ENCODE measurements at places on chromosomes 6 and 20. TPM values are rescaled to one million over a fixed set of nuclear protein-coding genes. Genes with fewer than 3 reads are reported as not detected.

DNA sequence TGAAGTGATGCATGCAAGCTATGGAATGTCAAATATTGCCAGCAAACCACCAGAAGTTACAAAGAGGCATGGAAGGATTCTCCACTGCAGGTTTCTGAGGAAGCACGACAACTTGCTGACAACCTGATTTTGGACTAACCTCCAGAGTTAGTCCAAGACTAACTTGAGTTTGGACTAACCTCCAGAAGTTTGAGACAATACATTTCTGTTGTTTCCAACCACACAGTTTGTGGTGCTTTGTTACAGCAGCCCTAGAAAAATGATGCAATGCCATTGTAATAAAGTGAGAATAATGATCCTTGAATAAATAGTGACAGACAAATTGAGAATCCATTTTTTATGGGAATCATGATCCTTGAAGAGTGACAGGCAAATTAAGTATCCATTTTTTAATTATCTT lies 169.9 kb upstream of the HDDC2 start:
- H3K36me3 ChIP-seq: no peaks in the 10 kb centered on the region
- no peak overlapping the region for H3K27ac ChIP-seq
- H3K4me1 ChIP-seq: no peaks in the 10 kb centered on the region
- no peak overlapping the region for H3K4me3 ChIP-seq
- peaks cover 2% of the 10 kb centered on the region for H3K27me3 ChIP-seq
- no peak for DNase-seq

Gene COMMD7
- total RNA-seq: 36.3 TPM

DNA sequence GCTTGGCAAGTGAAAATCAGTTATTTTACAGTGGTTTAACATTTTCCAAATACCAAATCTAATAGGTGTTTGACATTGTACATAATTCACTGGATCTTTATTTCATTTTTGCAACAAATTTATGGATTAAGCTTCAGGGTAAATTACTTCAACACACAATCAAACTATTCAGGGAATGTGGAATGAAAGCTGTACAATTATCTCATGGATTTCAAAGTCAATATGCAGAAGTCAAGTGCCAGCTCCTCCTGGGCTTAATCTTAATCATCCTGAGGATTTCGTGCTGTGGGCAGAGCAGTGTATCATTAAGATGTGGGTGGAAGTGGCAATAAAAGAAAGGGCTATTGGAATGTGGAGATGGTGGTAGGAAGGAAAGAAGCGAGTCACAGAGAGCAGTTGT lies 548.8 kb downstream of the COL12A1 start:
- H3K27me3 ChIP-seq: no peaks in the 10 kb centered on the region
- no peak for DNase-seq

- H3K4me1 ChIP-seq: peaks cover 11% of the 10 kb centered on the region
- no peak overlapping the region for H3K27ac ChIP-seq
- no peaks in the 10 kb centered on the region for H3K27me3 ChIP-seq
Measured at GRCh38 chr6:90484385-90484784, 102.5 kb downstream of the MAP3K7 start.

Gene SPATA2
- total RNA-seq: 8.8 TPM

GRCh38 chr6:139490482-139490881 lies 116.0 kb upstream of the CITED2 start:
- peaks cover 4% of the 10 kb centered on the region for H3K4me1 ChIP-seq
- peaks cover 2% of the 10 kb centered on the region for H3K27me3 ChIP-seq
- DNase-seq: peak; percentile 63
- H3K27ac ChIP-seq: no peak overlapping the region

DNA sequence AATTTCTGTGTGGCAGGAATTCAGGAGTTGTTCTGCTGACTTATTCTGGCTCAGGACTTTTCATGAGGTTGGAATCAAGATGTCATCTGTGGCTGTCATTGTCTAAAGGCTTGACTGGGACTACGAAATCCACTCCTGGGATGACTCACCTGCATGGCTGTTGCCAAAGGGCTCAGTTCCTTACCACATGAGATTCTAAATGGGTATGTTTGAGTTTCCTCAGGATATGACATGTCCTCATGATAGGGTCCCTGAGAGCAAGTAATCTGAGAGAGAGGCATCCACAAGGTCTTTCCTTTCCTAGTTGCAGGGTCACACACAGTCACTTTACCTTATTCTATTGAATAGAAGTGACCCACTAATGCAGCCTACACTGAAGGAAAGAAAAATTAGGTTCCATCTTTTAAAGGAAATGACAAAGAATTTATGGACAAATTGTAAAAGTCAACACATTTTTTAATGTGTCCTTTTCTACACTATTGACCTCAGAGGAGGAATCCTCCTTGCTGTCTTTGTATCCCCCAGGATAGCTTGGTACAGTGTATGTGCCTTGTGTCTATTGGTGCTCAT lies 1025.0 kb upstream of the GJE1 start:
- no peak for DNase-seq
- no peak overlapping the region for H3K4me3 ChIP-seq
- no peaks in the 10 kb centered on the region for H3K36me3 ChIP-seq
- no peaks in the 10 kb centered on the region for H3K4me1 ChIP-seq

- DNase-seq: peak; percentile 6
- no peaks in the 10 kb centered on the region for H3K36me3 ChIP-seq
- H3K4me1 ChIP-seq: no peaks in the 10 kb centered on the region
- H3K27ac ChIP-seq: no peak overlapping the region
Measured at GRCh38 chr20:39738651-39739050, 776.5 kb downstream of the DHX35 start.

DNA sequence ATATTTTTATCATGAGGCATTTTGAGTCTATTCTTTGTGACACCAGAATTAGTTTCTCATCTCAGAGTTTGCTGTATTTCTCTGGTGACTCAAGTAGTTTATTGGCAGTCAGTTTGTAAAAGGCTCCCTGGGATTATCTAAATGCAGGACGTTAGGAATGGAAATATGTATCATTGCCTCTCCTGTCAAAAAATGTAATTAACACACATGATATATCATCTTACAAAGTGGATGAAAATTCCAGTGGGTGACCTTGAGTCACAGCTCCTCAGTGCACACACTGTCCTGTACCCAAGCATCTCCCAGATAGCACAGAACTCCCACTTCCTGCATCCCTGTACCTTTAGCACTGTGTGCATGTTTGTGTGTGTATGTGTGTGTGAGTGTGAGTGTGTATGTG lies 258.6 kb downstream of the LAMA2 start:
- no peak overlapping the region for H3K4me3 ChIP-seq
- no peak overlapping the region for H3K27ac ChIP-seq
- no peaks in the 10 kb centered on the region for H3K4me1 ChIP-seq
- no peaks in the 10 kb centered on the region for H3K36me3 ChIP-seq
- no peak for DNase-seq

- no peak within 1 kb of the TSS for H3K27ac ChIP-seq
- peaks cover 73% of the 10 kb centered on the region for H3K27me3 ChIP-seq
- H3K4me3 ChIP-seq: peak within 1 kb of the TSS; percentile 55
- no peaks in the 10 kb centered on the region for H3K36me3 ChIP-seq
Measured at GRCh38 chr20:46308258-46309157, at the start of gene CDH22. Gene CDH22, minus strand, starts transcription at chr20:46308498. Its CDS starts 57,204 bp downstream, at chr20:46251294.

- no peak overlapping the region for H3K4me3 ChIP-seq
- H3K27ac ChIP-seq: no peak overlapping the region
- no peaks in the 10 kb centered on the region for H3K36me3 ChIP-seq
- H3K27me3 ChIP-seq: peaks cover 25% of the 10 kb centered on the region
- H3K4me1 ChIP-seq: peaks cover 5% of the 10 kb centered on the region
- no peak for DNase-seq
Measured at GRCh38 chr6:19803331-19804204, 33.6 kb upstream of the ID4 start.

GRCh38 chr6:144327081-144327480 lies 41.9 kb downstream of the UTRN start:
- DNase-seq: no peak
- no peak overlapping the region for H3K27ac ChIP-seq
- peaks cover 2% of the 10 kb centered on the region for H3K4me1 ChIP-seq
- no peaks in the 10 kb centered on the region for H3K36me3 ChIP-seq

Gene TTLL9
- not detected for total RNA-seq

- H3K27me3 ChIP-seq: no peaks in the 10 kb centered on the region
- peaks cover 15% of the 10 kb centered on the region for H3K4me1 ChIP-seq
- peaks cover 25% of the 10 kb centered on the region for H3K36me3 ChIP-seq
- no peak for DNase-seq
- no peak overlapping the region for H3K4me3 ChIP-seq
Measured at GRCh38 chr6:53044071-53044470, 21.1 kb upstream of the FBXO9 start.

DNA sequence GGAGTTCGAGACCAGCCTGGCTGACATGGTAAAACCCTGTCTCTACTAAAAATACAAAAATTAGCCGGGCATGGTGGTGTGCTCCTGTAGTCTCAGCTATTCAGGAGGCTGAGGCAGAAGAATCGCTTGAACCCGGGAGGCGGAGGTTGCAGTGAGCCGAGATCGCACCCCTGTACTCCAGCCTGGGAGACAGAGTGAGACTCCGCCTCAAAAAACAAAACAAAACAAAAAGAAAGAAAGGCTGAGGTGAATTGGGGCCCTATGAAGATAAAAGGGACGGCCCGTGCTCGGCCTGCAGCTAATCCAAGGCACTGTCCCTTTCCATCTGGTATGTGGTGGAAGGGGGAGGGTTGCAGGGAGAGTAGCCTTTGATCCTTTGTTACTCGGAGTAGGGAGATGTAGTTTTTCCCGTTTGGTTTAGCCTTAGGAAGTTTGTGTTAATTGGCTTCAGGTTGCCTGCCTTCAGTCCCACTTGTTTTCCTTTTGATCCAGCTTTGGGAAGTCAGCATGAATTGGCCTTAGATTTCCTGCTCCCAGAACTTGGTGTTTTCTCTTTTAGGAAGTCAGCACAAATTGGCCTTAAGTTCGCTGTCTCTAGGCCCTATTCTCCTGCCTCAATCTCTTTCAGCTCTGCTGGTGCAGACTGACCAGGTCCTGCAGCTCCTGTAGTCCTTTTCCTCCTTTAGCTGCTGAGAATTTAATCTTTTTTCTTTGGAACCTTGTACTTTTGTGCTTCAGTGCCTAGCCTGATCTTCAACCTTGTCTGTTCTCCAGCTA lies 36.1 kb upstream of the PAQR8 start:
- H3K4me1 ChIP-seq: no peaks in the 10 kb centered on the region
- no peaks in the 10 kb centered on the region for H3K27me3 ChIP-seq
- no peaks in the 10 kb centered on the region for H3K36me3 ChIP-seq
- H3K27ac ChIP-seq: no peak overlapping the region

DNA sequence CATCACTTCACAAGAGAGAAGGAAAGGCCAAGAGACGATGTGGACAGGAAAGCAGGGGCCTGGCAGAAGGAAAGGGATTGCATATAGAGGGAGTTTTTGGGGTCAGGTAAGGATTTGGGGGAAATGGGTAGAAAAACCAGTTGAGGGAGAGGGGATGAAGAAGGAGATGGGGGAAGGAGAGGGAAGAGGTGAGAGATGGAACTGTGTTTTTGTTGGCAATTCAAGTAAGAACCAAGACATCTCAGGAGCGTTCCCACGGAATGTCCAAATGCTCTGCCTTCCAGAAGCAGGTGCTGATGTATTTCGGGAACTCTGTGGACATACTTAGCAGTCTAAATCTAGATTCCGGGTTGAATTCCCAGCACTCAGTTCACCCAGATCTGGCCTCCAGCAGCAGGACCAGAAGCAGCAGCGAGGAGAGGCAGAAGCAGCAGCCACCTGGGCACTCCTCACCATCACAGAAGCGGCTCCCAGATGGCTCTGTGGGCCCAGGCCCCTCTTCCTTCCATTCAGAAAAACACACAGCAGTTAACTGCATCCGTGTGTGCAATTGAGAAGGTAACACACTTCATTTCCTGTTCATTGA lies 88.8 kb downstream of the DZANK1 start:
- peaks cover 3% of the 10 kb centered on the region for H3K27me3 ChIP-seq
- no peaks in the 10 kb centered on the region for H3K36me3 ChIP-seq
- no peak for DNase-seq
- H3K4me3 ChIP-seq: no peak overlapping the region
- H3K4me1 ChIP-seq: peaks cover 2% of the 10 kb centered on the region

Gene DHX16
- total RNA-seq: 53.4 TPM

DNA sequence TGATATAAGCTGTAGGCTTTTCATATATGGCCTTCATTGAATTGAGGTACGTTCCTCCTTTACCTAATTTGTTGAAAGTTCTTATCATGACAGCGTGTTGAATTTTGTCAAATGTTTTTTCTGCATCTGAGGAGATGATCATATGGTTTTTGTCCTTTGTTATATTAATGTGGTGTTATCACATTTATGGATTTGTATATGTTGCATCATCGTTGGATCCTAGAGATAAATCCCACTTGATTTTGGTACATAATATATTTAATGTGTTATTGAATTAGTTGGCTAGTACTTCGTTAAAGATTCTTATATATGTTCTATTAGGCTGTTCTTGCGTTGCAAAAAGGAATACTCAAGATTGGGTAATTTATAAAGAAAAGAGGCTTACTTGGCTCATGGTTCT lies 8.6 kb upstream of the WFDC9 start:
- H3K36me3 ChIP-seq: no peaks in the 10 kb centered on the region
- H3K4me1 ChIP-seq: no peaks in the 10 kb centered on the region
- peaks cover 8% of the 10 kb centered on the region for H3K27me3 ChIP-seq
- no peak for DNase-seq
- no peak overlapping the region for H3K4me3 ChIP-seq

DNA sequence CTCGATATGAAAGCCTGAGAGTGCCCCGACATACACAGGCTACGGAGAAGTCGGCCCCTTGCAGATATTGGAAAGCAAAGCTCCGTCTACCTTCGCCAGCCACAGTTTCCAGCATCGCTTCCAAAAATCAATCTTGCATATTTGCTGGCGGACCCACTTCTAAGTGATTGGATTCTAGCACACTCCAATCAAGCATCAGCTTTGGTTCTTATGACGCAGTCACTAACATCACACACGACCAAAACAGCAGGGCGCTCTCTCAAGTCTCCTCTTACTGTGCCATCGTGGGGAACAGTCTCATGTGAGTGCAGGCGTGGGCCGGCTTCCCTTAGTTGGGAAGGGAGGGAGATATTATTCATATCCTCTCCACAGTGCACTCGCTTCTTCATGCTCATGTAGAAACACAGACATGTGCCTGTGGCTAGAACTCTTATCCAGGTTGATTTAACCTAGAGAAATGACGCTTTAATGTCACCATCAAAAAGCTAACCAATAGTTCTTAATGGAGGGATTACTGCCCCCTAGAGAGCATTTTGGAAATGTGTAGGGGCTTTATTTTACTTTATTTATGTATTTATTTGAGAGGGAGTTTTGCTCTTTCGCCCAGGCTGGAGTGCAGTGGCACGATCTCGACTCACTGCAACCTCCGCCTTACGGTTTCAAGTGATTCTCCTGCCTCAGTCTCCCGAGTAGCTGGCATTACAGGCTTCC lies 229.8 kb downstream of the SOD2 start:
- H3K4me3 ChIP-seq: no peak overlapping the region
- H3K36me3 ChIP-seq: no peaks in the 10 kb centered on the region
- peaks cover 12% of the 10 kb centered on the region for H3K27me3 ChIP-seq

Gene CDH26
- total RNA-seq: 0.47 TPM

DNA sequence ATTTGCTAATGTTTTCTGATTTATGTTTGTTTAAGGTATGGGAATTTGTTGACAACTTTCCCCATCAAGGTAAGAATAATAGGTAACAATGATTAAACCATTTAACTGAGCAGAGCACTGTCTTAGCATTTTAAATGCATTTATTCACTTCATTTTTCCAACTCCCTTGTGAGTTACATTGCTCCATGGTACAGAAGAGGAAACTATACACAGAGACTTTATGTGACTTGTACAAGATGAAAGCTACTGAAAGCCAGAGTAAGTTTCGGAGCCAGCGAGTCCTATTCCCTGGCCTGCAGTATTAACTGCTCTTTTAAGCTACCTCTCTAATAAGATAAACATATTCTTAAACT lies 708.8 kb downstream of the HDGFL1 start:
- H3K4me1 ChIP-seq: no peaks in the 10 kb centered on the region
- no peaks in the 10 kb centered on the region for H3K36me3 ChIP-seq
- no peak overlapping the region for H3K27ac ChIP-seq
- no peak overlapping the region for H3K4me3 ChIP-seq

GRCh38 chr20:58547623-58548475 lies 32.6 kb upstream of the APCDD1L start:
- no peak for DNase-seq
- no peaks in the 10 kb centered on the region for H3K36me3 ChIP-seq
- no peaks in the 10 kb centered on the region for H3K4me1 ChIP-seq
- no peak overlapping the region for H3K27ac ChIP-seq
- H3K27me3 ChIP-seq: peaks cover 2% of the 10 kb centered on the region
- H3K4me3 ChIP-seq: no peak overlapping the region

All from activated CD4-positive, alpha-beta T cell treated with anti-CD3 and anti-CD28 coated beads, Interleukin-2, amount 10 ng/mL, durations not matched to agents 24 days and 14 days (primary cell).